ENCODE measurements at places on chromosomes 5 and 9. TPM values are rescaled to one million over a fixed set of nuclear protein-coding genes. Genes with fewer than 3 reads are reported as not detected.

The SAPCD2 gene
- total RNA-seq: 0.42 TPM

DNA sequence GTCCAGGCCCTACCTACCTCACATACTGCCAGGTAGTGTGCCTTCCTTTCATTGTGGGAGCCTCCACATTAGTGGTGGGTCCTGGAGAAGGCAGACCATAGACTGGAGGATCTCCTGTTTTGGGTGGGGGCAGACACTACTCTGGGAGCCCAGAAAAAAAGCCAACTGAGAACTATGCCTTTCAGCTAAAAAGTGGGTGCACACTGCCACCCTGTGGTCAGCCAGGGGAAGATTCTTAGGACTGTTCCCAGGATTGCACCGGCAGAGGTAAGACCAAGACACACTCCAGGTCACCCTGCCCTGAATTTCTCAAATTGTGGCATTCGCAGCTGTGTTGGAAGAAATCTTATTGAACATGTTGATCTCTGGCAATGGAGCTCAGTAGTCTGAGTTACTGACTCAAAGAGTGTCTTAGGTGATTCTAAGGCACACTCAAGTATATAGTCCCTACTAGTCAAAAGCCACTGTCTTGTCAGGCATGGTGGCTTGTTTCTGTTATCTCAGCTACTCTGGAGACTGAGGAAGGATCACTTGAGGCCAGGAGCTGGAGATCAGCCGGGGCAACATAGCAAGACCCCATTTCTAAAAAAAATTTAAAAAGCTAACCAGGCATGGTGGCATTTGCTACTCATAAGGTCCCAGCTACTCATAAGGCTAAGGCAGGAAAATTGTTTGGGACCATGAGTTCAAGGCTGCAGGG is 3.6 kb downstream of the SIGMAR1 start:
- no peak for DNase-seq

- no peak for DNase-seq
Measured at GRCh38 chr5:135213466-135214239, 179.6 kb upstream of the PITX1 start.

The SPINK13 gene
- total RNA-seq: not detected

DNA sequence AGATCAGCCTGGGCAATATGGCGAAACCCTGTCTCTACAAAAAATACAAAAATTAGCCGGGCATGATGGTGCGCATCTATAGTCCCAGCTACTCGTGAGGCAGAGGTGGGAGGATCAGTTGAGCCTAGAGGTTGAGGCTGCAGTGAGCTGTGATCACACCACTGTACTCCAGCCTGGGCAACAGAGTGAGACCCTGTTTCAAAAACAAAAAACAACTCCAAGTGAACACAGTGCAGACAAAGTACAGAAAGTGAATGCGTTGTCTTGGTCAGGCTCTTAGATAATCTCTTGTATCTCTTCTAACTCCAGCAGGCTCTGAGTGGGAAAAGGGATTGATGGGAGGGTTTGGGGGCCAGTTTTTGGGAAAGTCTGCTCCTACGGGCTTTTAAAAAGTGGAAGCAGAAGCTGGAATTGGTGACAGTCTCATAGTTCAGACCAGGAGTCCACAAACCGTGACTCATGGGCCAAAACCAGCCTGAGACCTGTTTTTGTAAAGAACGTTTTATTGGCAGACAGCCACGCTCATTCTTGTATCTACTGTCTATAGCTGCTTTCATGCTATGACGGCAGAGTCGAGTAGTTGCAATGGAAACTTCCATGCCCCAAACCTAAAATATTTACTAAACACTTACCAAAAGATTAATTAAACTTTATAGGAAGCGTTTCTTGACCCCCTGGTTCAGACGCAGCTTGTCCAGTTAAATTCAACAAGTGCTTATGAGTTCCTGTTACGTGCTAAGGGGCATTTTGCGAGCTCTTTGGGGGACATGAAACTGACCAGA is 32.9 kb downstream of the NDST1 start:
- no peak for DNase-seq

DNA sequence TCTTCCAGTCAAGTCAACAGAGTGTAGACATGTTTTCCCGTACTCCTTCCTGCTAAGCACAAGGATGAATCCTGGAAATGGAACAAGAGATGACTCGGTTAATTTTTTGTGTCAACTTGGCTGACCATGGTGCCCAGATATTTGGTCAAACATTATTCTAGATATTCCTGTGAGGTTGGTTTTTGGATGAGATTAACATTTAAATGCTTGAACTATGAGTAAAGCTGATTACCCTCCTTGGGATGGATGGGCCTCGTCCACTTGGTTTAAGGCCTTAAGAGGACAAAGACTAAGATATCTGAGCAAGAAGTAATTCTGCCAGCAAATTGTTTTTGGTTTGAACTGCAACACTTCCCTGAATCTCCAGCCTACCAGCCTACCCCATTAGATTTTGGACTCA is 338.1 kb upstream of the MSX2 start:
- DNase-seq: no peak

The PCDHA13 gene
- total RNA-seq: 0.05 TPM

The CAMK2A gene
- 0.29 TPM for total RNA-seq

GRCh38 chr9:86605303-86605702 is 251.1 kb upstream of the TUT7 start:
- no peak for DNase-seq

The SMIM33 gene
- not detected for total RNA-seq

- no peak for DNase-seq
Measured at GRCh38 chr5:166625210-166625865, 1666.1 kb upstream of the WWC1 start.

DNA sequence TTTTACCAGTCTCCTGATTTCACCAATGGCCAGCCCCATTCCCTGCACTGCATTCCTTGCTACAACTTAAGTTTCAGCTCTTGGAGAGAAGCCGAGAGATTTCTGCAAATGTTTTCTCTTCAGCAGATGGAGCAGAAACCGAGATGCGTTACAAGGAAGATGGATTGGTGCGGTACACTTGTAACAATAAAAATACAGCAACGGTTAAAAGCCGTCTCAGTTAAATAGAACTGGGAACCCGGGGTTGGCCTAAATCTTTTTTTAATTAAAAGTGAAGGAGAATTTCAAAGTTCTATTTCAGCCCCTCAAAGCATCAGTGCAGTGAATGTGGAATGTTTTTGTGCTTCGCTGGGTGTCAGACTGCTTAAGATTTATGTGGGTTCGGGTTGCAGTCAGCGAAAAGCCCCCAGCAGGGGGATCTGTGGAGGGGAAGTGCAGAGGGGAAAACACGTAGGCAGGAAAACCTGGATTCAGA is 19.8 kb downstream of the BRINP1 start:
- DNase-seq: no peak

GRCh38 chr9:22446950-22447617 is 460 bp downstream of the DMRTA1 start:
- peak; percentile 80 for DNase-seq

- no peak for DNase-seq
Measured at GRCh38 chr9:20980832-20981455, 50.5 kb downstream of the HACD4 start.

The TMOD1 gene
- 72.1 TPM for total RNA-seq

DNA sequence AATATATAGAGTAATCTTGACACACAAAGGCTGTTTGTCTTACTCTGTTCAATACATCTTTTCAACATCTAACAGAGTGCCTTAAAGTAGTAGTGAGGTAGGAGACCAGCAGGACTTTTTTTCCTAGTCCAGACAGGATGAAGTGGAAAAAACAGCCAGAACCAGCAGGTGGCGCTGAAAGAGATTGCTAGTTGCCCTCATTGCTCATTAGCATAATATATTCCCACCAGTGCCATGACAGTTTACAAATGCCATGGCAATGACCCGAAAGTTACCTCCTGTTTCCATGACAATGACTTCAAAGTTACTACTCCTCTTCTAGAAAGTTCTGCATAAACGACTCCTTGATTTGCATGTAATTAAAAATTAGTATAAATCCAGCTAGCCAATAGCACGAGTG is 387.4 kb downstream of the ACTL7B start:
- no peak for DNase-seq

DNA sequence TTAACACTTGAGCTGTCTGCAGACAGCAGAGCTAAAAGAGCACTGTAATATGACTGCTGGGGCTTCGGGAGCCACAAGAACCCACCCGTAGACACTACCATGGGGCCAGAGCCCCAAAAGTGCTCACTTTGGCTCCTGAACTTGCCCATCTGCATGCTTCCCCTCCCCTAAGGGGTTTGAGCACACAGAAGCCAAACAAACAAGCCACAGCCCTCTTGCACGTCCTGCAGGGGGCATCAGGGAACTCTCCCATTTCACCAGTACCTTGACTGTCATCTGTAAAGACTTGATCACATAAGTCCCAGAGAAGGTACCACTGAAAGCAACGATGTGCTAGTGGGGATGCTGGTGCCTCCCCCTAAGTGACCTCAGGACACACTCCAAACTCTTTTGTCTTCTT is 681.8 kb downstream of the SEMA5A start:
- no peak for DNase-seq

DNA sequence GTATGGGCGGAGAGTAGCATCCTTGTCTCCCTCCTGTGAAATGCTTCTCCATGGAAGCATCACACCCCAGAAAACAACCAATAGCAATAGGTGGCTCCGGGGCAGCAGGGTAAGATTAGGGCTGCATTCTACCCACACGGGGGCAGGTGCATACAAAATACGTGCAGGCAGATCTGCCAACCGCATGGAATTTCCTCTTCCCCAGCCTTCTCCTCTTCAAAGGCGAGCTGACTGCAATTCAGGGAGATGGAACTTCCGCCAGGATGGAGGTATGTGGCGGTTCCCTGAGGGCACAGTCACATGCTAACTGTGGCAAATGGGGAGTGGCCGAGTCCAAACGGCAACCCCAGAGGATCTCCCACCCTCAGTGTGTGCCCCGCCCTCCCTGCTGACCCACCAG is 81.5 kb downstream of the LMNB1 start:
- no peak for DNase-seq

DNA sequence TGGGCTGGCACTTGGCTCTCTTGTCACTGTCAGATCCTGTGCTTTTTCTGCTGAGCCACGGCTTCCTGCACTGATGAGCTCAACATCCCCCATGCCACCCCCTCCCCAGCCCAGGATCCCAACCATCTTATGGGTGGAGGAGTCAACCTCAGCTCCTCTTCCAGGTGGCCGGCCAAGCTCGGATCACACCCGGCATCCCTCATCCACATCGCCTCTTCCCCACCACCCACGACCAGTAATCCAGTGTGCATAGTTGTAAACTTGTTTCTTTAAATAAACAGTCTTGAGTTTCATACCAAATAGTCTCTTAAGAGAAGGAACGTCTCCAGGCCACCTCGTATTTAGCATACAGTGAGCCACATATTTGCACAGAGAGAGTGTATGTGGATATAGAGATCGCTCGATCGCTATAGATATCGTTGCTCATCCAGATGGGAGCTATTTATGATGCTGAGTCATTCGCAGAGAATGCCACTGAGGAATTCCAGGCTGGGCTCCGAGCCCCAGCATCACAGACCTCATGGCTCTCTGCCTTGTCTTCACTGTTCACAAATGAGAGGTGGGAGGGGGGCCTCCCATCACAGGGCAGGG is 61.8 kb upstream of the CPLX2 start:
- DNase-seq: no peak

GRCh38 chr5:60333005-60333571 is 366.9 kb downstream of the DEPDC1B start:
- no peak for DNase-seq

DNA sequence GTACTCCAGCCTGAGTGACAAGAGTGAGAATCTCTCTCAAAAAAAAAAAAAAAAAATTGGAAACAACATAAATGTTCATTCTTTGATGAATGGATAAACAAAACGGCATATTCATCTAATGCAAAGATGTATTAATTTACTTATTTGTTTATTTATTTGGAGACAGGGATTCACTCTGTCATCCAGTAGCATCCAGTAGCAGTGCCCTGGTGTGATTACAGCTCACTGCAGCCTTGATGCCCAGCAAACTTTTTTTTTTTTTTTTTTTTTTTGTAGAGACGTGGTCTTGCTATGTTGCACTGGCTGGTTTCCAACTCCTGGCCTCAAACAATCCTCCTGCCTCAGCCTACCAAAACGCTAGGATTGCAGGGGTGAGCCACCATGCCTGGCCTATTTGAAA is 24.4 kb downstream of the OR2V2 start:
- DNase-seq: no peak

GRCh38 chr5:1859099-1859498 is 23.6 kb downstream of the IRX4 start:
- DNase-seq: no peak

The ZFP37 gene
- 3.6 TPM for total RNA-seq

GRCh38 chr9:136748201-136748600 is at the start of gene LCN6:
Gene LCN6 (minus strand): TSS chr9:136748525. CDS start chr9:136748483, 42 bp downstream.
- DNase-seq: no peak

GRCh38 chr9:17839776-17840175 is 260.9 kb downstream of the SH3GL2 start:
- DNase-seq: no peak

- DNase-seq: no peak
Measured at GRCh38 chr5:147046281-147046680, 167.7 kb upstream of the PPP2R2B start.
